ENCODE measurements at places on chromosomes 11 and 22. TPM values are rescaled to one million over a fixed set of nuclear protein-coding genes. Genes with fewer than 3 reads are reported as not detected.
A peak's percentile ranks its signal among the peaks of the same experiment; 100 is the strongest.

DNA sequence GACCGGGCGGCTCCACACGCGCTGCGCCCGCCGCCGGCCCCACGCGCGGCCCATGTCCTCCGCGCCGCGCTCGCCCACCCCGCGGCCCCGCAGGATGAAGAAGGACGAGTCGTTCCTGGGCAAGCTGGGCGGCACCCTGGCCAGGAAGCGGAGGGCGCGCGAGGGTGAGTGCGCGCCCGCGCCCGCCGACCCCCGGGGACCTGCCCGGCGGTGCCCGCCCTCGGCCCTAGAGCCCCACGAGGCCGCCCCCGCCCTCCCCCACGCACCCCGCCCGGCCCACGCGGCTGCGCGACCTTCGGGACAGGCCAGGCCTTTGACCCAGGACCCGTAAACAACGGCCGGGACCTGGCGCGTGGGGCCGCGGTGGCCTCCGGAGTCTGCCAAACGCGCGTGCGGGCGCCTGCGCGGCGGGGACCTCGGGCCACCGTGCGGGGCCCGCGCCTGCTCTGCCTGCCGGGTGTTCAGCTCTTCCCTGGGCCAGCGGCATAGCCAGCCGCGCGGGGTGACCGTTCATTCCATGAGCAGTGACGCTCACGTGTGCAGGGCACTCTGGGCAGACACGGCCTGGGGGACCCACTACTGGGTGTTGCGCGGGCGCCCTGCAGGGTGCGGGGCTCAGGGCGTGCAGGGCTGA is at the start of gene PARVB:
Gene PARVB, plus strand, starts transcription at position 15 of the 634 bp plus-strand sequence. Its CDS starts 38 bp downstream, at position 53.
- DNase-seq, result peak; percentile 70

The ZNF214 gene
- 0.97 TPM for total RNA-seq

GRCh38 chr11:6319001-6319703 is 1.1 kb downstream of the CAVIN3 start:
- DNase-seq, result peak; percentile 85

- peak; percentile 92 for DNase-seq
Observed at GRCh38 chr11:77073328-77074001, 6.7 kb downstream of the CAPN5 start.

The RAG1 gene
- total RNA-seq, result 0.44 TPM

The UPK3A gene
- total RNA-seq, result not detected

The KCNK7 gene
- 0.41 TPM for total RNA-seq

GRCh38 chr11:3738241-3738640 is 59.1 kb downstream of the NUP98 start:
- DNase-seq, result no peak
